GM18507 (cell line): ENCODE measurements at places on chromosomes 1 and 21.

DNA sequence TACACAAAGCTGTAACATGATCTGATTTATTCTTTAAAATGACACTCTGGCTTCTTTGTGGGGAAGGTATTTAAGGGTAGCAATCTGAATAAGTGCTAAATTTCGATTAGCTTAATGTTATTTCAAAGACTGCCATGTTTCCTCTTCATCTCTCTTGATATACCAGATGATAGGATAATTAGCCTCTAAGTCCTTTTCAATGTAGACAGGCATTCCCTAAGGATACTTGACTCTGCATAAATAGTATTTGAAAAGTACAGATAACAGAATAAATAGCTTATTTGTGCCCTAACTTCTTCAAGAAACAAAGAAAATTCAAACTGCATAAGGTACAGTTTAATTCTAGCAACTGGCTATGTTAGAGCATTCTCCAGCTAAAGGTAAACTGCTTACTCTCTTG, 46.2 kb downstream of the ARHGAP29 start:
- DNase-seq: no peak

- no peak for DNase-seq
Observed at GRCh38 chr1:157132111-157132510, 6.1 kb downstream of the ETV3 start.

- DNase-seq: no peak
Observed at GRCh38 chr1:9240914-9241820, 6.6 kb downstream of the H6PD start.

DNA sequence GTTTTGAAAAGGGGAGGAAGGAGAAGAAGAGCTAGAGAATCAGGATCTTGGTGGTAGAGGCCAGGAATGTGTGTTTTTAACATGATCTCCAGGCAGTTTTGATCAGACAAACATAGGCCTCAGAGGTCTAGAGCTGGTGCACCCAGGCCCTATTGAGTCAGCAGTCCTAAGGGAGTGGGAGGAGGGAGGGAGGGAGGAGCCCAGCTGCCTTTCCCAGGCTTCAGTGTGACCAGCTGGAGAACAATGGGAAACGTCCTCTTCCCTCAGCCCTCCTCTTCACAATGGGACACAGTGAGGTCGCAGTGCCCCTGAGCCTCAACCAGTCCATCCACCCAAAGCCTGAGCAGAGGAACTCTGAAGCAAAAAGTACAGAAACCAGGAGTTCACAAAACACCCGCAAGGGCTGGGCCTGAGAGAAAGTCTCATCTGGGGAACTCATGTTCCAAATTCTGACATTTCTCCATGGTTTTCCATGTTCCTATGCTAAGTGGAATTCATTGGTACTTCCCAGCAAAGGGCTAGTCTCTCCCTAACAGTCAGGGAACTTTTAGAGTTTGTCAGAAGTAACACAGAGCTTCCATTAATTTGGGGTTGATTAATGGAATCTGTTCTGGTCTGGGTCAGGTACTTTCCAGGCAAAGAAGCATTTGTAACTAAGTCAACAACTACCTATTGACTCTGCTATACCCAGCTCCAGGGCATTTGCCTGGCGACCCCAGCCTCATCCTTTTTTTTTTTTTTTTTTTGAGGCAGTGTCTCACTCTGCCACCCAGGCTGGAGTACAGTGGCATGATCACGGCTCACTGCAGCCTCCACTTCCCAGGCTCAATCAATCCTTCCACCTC, 37.5 kb downstream of the ELAPOR1 start:
- DNase-seq: no peak

- no peak for DNase-seq
Observed at GRCh38 chr21:41362605-41363369, 960 bp downstream of the MX2 start.

GRCh38 chr1:228267962-228268880, 60.4 kb downstream of the OBSCN start:
- DNase-seq: no peak
